ENCODE measurements at places on chromosomes 16 and 17. TPM values are rescaled to one million over a fixed set of nuclear protein-coding genes. Genes with fewer than 3 reads are reported as not detected.

DNA sequence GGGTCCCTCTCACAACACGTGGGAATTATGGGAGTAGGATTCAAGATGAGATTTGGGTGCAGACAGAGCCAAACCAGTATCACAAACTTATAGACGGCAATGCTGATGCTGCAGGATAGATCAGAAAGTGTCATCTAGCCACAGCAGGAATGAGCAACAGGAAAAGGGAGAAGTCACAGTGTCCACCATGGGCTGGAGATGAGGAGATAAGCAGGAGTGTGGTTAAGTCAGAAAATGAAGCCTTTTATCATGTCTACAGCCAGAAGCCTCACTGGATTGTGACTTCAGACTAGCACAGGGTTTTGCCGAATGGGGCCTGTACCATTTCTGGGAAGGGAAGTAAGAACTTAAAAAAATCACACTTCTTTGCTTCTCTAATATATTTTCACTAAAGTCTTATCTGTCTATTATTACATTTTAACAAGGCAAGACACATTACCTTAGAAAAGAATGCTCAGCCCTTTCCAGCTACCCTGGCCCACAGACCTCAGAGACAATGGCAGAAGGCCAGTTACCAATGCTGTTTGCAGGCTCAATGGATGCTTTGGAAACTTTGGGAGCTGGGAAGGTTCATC, 490.2 kb upstream of the SALL1 start:
- no peak for DNase-seq

AOC2 gene
- 6.1 TPM for total RNA-seq

DNA sequence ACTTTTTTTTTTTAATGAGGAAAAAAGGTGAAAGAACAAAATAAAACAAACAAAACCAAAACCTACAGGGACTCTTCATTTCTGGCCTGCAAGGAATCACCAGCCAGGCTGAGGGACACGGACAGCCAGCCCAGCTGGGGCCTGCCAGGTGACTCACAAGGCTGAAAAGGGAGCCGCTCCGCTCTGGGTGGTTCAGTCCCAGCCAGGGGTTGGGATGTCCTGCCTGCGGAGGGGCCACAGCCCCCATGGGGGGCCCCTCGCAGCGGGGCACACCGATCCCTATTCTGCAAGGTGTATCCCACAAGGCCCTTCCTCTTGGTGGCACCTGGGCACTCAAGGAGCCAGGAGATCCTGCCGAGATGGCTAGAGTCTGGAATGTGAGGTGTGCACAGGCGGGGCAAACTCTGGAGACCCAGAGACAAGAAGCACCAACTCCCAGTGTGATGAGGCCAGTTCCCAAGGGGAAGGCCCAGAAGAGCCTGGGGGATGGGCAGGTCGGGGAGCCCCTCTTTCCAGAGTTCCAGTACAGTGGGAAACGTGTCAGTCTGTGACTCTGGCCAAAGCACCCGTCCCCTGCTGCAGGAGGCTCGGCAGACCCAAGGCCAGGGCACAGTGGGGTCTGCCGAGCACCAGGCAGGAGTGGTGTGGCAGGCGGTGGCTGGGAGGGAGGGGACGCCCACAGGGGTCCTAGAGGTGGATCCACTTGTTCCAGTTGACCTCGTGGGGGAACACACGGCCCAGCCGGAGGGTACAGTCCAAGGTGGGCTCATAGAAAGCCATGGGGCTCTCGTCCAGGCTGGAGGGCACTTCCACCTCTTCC, 58.9 kb downstream of the IL21R start:
- DNase-seq: no peak

- no peak for DNase-seq
These were observed 78.5 kb downstream of the ZZEF1 start for GRCh38 chr17:4064366-4064765.

DNA sequence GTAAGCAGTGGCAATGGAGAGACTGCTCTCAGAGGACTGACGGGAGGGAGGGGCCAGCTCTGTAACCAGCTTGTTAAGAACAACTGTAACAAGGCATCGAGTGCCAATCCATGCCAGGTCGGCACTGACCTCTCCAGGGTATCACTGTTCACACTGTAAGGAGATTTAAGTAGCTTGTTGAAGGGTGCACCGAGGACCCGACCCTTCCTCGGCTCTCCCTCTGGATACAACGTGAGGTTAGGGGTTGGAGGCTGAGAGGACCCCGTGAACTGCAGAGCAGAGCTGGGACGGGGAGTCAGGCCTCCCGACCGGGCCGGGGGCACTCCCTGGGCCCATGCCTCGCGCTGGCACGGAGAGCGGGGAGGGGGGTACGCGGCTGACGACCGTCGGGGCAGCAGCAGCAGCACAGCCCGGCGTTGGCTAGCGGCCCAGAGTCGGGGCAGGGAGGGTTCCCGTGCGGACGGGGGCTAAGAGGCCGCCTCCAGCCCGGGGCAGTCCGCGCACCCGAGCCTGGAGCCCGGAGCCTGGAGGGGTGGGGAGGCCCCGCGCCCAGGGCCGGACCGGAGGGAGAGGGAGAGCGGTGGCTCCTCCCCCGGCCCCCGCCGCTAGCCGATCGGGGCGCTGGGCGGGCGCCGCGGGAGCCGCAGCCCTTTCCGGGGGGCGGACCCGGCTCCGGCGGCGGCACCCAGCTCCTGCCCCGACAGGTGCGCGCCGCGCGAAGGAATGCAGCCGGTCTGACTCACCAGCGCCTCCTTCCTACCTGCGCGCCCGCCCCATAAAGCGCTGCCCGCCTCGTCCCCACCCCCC, at the start of gene ITGB4:
Gene ITGB4 (plus strand): TSS at position 804 of the 807 bp plus-strand sequence. CDS start 3,245 bp downstream, outside the sequence.
- DNase-seq: peak; percentile 60

GRCh38 chr17:19724501-19725420, 8.4 kb upstream of the SLC47A2 start:
- DNase-seq: peak; percentile 71

CACNG1 gene
- total RNA-seq: not detected

- DNase-seq: no peak
These were observed 5.9 kb downstream of the ALYREF start for GRCh38 chr17:81885454-81885853.

All from activated naive CD4-positive, alpha-beta T cell treated with anti-CD3 and anti-CD28 coated beads, Interleukin-2, amount 50 U/mL, for 72 hours (primary cell).